ENCODE measurements at places on chromosomes 5 and 9.

DNA sequence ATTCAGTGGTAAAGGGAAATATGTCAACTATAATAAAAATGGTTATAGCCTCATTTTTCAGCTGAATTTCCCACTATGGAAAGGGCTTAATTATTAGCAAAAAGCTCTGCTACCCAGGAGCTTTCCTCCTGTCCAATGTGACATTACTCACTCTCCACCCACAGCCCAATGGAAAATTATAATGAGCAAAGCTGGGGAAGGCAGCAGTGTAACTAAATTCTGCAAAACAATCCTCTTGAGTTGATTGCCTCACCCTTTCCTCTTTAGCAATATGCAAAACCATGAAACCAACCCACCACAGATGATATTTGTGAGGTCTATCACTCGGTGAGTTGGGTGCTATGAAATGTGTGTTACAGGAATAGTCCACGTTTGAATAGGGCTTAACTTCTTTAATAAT lies 14.0 kb upstream of the PLPPR1 start:
- DNase-seq, result no peak

DNA sequence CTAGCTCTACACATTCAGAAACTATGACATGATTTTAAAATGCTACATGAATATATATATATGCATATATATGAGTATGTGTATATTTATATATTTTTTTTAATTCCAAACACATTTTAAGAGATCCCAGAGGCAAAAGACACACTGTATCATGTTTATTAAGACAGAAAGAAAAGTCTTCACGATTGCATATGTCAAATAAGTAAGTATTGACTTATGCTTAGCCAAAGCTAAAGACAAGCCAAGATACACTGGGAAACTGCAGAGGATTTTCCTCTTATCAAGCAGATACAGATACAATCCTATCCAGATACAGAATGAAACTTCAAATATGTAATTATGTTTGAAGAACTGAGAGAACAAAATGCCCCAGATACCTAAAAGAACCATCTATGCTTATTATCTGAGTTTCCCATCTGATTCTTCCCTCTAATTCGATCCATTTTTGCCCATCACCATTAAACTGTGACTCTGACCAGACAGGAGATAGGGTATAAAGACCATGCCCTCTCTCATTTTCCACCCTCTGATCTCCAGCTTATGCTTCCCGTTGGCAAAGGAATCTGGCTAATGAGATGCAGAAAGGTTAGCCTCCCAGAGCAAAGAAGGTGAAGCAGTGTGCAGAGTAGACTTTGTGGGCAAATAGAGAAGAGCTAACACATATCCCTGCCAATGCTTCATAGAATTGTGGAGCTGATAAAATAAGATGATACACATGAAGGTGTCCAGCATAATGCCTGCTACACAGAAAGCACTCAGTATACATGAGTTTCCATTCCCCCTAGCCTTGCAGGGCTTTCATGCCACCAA lies 131.0 kb upstream of the TARS1 start:
- DNase-seq, result no peak

GRCh38 chr9:112443200-112443599 lies 43.4 kb upstream of the KIAA1958 start:
- no peak for DNase-seq

DNA sequence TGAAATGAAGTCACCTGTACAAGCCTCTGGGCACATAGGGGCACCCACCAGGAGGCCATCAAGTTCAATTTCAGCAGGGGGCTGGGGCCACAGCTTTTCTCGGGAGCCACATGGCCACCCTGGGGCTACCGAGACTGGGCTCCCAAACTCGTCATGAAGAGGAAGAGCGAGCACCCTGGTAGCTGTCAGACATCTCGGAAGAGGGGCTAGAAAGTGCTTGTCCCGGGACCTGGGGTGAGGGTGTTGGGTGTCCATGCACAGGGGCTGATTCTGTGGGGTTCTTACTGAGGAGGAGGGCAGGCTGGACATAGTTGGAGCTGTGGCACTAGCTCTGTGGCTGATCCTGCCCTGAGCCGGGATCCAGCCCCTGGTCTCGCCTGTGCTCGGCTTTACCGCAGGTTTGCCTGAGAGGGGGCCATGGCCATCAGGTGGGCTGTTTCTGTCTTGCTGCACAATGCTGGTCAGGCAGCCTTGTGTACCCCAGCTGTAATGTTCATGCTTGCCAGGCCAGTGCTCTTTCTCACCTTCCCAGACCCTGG lies 70.3 kb downstream of the PHF2 start:
- DNase-seq, result no peak

DNA sequence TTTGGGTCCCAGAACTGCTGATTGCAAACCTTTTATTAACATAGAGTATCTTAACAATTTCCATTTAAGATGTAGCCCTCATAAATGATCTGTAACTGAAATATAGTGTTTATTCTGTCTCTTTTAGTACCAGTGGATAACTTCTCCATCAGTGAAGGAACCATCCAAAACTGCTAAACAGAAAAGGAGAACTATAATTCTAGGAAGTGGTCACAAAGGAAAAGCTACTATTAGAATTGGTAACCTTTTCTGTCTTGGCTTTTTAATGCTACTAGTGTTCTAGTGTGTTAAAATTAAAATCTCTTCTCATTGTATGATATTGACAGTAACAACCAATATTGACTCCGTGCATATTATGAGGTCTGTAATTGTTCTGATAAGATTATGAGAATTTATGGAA lies 12.8 kb downstream of the CEP78 start:
- DNase-seq, result no peak

DNA sequence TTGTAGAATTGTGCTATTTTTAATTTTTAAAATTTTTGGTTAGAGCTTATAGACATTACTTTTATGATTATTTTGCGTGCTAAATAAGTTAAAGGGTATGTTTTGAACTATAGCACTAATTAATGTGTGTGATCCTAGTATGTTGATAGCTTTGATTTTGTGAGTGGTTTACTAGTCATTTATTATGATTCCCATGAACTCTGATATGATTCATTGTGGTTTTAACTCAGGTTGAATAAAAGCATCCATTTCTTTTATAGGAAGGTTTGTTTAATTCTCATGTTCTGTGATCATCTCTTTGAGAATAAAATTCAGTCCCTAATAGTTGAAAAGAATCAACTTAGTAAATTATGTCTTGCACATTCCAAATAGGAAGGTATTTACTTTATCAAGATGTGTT lies 22.5 kb downstream of the C5orf22 start:
- no peak for DNase-seq

DNA sequence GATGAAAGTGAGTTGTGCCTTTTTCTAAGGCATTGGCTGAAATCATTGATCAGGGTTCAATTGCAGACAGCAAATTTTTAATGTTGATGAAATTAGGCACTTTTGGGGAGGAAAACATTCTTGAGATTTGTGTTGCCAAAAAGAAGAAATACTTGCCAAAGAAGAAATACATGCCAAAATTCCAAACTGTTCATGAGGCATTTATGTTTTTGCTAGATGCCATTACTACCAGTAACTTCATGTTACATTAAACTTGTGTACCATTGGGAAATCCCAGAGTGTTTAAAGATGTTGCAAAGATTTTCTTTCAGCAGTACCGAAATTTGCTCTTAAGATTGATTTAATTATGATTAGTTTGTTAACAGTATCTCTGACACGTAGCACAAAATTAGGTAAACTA lies 7.0 kb downstream of the XRCC4 start:
- DNase-seq, result no peak

- no peak for DNase-seq
Measured at GRCh38 chr9:1098551-1098950, 48.4 kb downstream of the DMRT2 start.

DNA sequence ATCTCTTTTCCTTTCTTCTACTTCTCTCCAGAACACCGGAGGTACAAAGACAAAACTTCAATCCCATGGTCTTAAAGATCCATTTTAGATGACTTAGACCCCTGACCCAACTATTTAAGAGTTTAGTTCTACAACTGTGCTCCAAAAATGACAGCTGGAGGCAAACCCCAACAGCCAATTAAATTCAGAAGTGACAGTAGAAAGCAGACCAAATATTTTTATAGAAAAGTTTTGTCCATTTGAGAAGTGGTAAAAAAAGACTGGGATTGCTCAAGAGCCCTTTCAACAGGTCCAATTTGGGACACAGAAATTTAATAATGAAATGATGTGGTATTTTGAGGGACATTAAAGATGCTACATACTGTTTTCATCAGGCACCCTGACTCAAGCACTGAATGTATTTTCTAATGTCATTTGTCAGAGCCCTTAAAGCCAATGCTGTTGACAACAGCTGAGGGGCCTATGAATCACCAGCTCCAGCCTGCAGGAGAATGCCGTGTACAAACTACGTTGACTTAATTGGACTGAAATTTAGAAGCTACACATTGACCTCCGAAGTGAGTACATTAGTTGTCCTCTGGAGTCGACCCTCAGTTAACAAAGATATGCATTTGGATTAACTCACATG lies 147.5 kb upstream of the PIK3R1 start:
- DNase-seq, result no peak

GRCh38 chr5:166499447-166500240 lies 1791.8 kb upstream of the WWC1 start:
- no peak for DNase-seq

- no peak for DNase-seq
Measured at GRCh38 chr5:98569288-98569687, 204.2 kb upstream of the RGMB start.

- no peak for DNase-seq
Measured at GRCh38 chr9:112380825-112381221, 915 bp downstream of the HSDL2 start.

GRCh38 chr9:124279531-124280175 lies 21.9 kb downstream of the NEK6 start:
- no peak for DNase-seq

GRCh38 chr5:170408226-170408625 lies 19.1 kb upstream of the KCNMB1 start:
- no peak for DNase-seq

GRCh38 chr5:93589152-93589828 lies 6.3 kb downstream of the NR2F1 start:
- no peak for DNase-seq

DNA sequence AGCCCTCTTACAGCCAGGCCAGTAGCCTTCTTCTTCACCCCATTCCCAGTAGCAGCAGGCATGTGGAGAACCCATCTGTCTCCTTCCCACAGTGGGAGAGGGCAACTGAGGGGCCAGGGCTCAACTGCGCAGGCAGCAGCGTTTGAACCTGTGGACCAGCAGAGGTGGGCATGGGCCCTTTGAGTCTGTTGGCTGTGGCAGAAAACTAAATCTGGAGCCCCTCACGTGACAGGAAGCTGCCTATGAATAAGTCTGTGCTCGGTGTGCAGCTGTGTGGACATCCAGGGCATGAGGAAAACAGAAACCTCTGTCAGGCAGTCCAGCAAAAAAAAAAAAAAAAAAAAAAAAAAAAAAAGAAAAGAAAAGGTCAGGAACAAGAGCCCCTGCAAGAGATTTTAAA lies 189.2 kb upstream of the NR3C1 start:
- no peak for DNase-seq

- no peak for DNase-seq
Measured at GRCh38 chr9:4831944-4832343, 39.2 kb downstream of the RCL1 start.

GRCh38 chr5:2007878-2008501 lies 125.3 kb upstream of the IRX4 start:
- DNase-seq, result no peak

DNA sequence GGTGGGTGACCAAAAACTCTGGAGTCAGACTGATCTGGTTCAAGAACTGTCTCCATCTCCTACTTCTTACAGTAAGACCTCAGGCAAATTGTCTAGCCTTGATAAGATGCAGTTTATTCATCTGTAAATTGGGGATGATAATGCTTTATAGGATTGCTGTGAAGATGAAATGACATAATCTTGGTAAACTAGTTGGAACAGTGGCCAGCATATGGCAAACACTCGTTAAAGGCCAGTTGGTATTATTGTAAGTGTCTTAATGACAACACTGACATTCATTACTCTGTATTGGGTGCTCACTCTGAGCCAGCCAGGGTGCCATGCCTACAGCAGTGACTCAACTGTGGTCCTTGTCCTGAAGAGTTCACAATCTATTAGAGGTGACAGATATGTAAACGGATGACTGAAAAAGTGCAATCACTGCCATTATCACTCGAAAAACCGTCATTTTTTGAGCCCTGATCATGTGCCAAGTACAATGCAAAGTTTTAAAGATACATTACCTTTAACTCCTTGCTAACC lies 84.9 kb upstream of the HSPA9 start:
- DNase-seq, result no peak

- DNase-seq, result no peak
Measured at GRCh38 chr9:92151691-92152393, 36.6 kb upstream of the SPTLC1 start.

DNA sequence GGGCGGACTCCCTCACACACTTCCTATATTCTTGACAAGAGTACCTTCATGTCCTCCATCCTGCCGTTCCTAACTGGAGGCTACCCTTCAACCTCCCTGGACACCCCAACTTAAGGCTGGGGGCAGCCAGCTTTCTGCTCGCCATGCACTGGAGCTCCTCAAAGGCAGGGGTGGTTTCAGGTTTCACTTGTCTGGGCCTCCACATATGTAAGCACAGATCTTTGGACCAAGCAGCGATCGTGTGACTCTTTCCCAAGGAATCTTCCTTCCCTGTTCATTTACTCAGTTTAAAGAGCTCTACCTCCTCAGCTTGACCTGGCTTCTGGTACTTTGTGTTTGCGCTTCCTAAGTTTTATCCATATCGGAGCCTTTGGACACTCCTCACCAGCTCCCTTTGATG lies 34.2 kb upstream of the TRPC7 start:
- no peak for DNase-seq

- DNase-seq, result no peak
Measured at GRCh38 chr9:119559986-119560385, 190.8 kb upstream of the BRINP1 start.

DNA sequence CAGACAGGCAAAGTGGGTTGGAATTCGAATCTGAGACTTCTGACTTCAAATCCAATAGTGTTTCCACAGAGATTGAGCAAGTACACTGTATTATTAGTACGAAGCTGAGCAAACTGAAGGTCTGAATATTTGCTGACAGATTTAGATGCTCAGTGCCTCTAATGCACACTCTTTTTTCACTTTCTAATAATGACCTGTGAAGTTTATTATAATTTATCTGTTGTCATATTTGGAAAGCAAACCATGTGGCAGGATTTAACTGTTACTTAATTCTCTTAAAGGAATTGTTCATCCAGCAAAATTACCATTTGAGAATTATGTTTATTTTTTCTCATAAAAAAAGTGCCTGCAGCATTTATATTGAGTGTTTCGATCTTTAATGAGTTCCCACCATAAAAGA lies 277.3 kb downstream of the DMRT2 start:
- DNase-seq, result no peak

GRCh38 chr5:29262339-29263123 lies 1931.0 kb upstream of the CDH6 start:
- no peak for DNase-seq

DNA sequence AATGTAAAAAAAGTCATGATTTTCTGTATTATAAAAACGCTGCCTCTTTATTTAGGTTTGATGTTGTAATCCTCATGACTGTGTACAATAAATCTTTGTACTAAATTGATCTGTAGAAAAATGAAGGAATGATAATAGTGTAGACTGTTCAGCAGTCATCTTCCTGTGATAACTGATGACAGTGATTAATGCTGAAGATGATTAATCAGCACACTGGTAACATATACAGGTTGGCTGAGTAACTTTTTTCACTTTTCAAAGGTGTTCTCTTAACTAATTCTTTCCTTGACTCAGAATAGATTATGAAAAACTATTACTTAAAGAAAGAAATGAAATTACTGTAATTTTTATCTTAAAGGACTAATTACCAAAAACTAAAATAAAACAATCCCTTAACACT lies 122.5 kb downstream of the RFX3 start:
- no peak for DNase-seq

All from activated CD4-positive, alpha-beta T cell treated with anti-CD3 and anti-CD28 coated beads, Interleukin-2, amount 50 U/mL, for 48 hours (primary cell).